ENCODE measurements at places on chromosomes 2 and 18.

DNA sequence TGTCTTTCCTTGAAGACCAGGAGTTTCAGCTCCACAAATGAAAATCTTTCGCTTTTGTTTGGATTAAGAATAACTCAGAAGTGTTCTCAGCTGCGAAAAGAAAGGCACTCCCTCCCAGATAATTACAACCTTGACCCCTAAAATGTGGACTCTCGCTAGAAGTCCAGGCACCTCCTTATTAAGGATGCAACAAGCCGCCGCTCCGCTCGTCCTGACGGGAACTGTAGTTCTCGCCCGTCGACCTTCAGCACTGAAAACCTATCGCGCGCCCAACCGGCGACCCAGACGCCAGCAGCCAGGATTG is 559 bp downstream of the IMMT start:
- peak; percentile 93 for DNase-seq

GRCh38 chr2:29192526-29192925 is 77.3 kb downstream of the CLIP4 start:
- DNase-seq = no peak

GRCh38 chr2:241632478-241633325 is 4.3 kb downstream of the THAP4 start:
- DNase-seq = no peak

- DNase-seq = no peak
Observed at GRCh38 chr18:58562146-58562998, 66.5 kb downstream of the ALPK2 start.

- no peak for DNase-seq
Observed at GRCh38 chr2:47190188-47190881, 35.2 kb upstream of the STPG4 start.

GRCh38 chr18:24802456-24802855 is 342.0 kb downstream of the HRH4 start:
- no peak for DNase-seq

- DNase-seq = no peak
Observed at GRCh38 chr18:25345081-25345866, 6.7 kb downstream of the ZNF521 start.

GRCh38 chr2:12073217-12073852 is 326.9 kb downstream of the LPIN1 start:
- DNase-seq = no peak

DNA sequence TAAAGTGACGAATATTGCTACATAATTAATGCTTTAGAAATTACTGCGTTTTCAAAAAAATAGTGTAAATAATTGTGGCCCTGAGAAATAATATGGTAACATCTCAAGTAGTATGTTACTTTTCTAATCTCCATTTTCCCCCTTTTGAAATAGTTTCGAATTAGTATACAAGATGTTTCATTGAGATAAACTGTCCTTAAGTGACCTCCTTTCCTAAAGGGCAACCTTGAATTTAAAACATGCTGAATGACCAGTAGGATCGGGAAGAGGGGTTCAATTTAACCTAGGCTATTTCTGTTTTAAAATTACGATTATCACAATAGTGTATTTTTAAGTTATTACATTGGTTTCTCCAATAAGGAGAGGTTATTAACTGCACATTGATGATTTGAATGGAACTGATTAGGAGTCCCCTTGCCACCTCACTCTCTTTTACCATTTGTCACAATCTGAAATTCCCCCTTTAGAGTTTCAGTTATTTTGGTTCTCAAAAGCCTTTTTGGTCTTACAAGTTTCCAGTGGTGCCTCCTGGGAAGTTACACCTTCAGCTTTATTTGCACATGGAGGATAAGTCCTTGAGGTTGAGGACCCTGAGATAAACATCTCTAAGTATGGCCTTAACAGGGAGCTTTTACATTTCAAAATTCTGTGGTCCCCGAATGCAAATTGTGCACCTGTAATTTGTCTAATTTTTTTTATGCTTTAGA is 2.3 kb downstream of the ACTR3 start:
- peak; percentile 52 for DNase-seq

DNA sequence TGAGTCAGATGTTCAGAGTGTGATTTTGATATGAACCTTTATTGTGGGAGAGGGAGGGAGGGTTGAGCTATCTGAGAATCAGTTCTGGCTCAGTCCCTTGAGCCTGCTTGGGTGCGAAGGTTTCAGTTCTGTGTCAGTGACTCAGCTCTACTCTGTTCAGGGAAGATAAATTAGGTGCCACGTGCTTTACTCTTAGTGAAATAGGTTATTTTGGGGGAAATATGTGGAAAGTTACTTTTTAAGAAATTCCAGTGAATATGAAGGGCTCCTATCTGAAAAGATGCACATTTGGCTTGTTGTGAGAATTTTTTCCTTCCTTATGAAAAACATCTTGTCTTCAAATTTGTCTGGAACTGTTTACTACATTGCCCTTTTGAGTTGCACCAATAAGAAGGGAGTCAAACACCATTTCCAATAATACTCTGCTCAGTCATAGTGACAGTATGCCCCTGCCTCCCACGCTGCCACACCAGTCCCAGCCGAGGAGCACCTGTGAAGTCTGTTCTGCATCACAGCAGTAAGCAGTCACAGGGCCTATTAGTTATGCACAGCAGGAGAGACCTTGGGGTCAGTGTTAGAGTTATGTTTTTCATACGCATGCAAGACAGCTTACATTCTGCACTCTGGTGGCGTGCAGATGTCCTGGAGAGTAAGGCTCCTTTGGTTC is 32.8 kb upstream of the DNAH7 start:
- DNase-seq = peak; percentile 57

DNA sequence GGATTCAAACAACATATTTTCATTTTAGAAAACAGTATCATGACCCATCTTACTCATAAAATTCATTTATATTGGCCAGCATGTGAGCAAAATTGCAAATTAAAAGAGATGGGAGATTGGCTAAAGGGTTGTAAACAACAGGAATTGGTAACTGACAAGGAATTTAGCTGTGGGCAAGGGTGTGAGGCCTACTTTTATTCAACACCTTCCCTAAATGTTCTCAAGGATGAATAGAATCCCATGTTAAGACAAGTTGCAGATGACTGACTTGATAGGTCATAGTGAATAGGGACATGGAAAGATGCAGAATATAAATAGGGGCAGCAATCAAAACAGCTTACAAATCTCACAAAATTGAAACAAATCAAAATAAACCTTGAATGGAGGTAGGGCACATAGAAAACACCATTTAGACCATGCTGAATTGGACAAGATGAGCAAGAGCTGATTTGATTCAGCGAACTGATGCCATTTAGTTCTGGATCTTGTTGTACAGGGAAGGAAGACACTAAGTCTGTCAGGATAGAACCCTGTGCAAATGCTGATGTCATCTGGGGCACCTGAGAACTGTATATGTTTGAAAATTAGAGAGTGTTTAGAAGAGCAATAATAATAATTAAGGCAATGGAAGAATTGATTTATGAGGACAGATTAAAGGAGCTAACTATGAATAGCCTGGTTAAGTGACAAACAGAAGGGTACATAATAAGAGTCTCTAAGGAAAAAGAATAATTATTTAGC is 509.7 kb downstream of the ZEB2 start:
- no peak for DNase-seq

GRCh38 chr18:75183973-75184493 is 24.9 kb downstream of the PTGR3 start:
- DNase-seq = no peak

DNA sequence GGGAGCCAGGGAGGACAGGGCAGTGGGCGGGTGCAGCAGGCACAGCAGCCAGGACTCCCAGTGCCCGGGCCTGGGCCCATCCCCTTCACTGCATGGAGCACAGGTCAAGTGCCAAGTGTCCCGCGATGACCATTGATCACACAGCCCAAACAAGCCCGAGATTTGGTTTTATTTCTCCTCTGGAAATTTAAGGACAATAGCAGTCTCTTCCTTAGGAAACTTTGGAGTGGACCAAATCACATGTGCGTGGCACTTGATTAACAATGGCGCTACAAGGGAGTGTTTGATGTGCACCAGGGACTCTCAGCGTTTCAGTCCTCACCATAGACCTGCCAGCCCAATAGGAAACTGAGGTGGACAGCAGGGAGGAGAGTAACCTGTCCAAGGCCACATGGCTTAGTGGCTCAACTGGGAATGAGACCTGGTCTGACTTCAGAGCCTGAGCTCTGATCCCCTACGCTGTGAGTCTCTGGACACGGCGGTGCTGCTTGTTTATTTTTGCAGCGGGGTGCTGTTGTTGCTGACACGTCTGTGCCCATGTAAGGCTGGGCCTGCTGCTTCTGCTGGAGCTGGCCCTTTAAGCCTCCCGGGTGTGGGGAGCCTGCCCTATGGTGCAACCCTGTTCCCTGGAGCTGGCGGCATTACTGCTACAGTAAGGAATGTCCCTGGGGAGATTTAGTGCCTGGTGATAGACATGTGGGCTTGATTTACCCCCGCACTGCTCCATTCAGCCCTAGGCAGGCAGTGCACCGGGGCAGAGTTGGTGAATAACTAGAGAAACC is 194.2 kb downstream of the INHBB start:
- DNase-seq = no peak

DNA sequence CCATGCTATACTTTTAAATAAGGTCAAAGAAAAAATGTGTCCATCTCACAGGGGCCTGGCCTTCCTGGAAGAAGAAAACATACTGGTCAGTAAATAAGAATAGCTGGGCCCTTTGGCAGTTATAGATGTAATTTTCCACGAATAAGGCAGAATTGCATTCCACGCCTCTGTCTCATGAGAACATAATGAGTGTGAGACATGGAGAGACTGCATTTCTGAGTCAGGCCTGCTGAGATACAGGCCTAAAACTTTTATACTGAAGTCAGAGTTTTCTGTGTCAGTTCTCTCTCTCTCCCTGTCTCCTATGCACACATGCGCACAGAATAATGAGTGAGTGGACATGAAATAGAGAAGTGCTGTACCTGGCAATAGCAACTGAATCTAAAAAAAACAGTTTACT is 20.4 kb upstream of the IL1R1 start:
- no peak for DNase-seq

GRCh38 chr2:24050041-24050979 is 769 bp downstream of the FKBP1B start:
- DNase-seq = peak; percentile 13

- DNase-seq = no peak
Observed at GRCh38 chr2:1632002-1632348, 112.3 kb downstream of the PXDN start.

All from inflammatory macrophage treated with lipopolysaccharide for 1 hour (primary cell).